Stimulated activated CD4-positive, alpha-beta T cell treated with anti-CD3 and anti-CD28 coated beads, TNF-alpha, amount 100 ng/mL, for 1 hour (primary cell): ENCODE measurements at places on chromosomes 5 and 9.

GRCh38 chr5:141328231-141328630, 2.1 kb upstream of the PCDHGA1 start:
- DNase-seq, result no peak

GRCh38 chr5:88716101-88716500, 166.9 kb downstream of the MEF2C start:
- DNase-seq, result no peak

DNA sequence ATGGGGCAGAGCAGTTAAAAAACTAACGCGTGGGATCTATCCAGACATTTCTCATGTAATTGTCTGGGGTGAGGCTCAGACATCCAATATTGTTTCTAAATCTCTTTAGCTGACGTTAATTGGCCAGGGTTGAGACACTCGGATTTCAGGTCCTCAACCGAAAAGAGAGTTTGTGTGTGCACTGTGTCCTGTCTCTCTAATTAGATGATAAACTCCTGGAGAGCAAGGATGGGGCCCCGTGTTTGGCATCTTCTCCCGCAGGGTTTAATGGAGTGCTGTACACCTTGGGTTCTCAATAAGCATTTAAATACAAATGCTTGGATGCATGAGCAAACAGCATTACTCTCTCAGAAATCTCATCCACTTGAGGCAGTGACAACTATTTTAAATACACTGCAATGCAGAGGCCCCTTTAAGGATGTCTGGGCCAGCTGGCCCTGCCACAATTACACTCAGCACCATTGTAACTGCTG, 139.6 kb downstream of the MTX3 start:
- no peak for DNase-seq

- no peak for DNase-seq
These were observed 13.8 kb upstream of the CTSL start for GRCh38 chr9:87711857-87712800.

- no peak for DNase-seq
These were observed 127.0 kb upstream of the PLCXD3 start for GRCh38 chr5:41637424-41637823.

- DNase-seq, result no peak
These were observed 493.0 kb downstream of the CAAP1 start for GRCh38 chr9:26399556-26399955.
